ENCODE measurements at places on chromosomes 7 and 10.
A peak's percentile ranks its signal among the peaks of the same experiment; 100 is the strongest.

- peak; percentile 64 for DNase-seq
Measured at GRCh38 chr7:88546808-88547207, 212.7 kb upstream of the ZNF804B start.

- DNase-seq: no peak
Measured at GRCh38 chr7:146331369-146331768, 214.8 kb downstream of the CNTNAP2 start.

- no peak for DNase-seq
Measured at GRCh38 chr7:3639253-3639652, 338.2 kb downstream of the SDK1 start.

DNA sequence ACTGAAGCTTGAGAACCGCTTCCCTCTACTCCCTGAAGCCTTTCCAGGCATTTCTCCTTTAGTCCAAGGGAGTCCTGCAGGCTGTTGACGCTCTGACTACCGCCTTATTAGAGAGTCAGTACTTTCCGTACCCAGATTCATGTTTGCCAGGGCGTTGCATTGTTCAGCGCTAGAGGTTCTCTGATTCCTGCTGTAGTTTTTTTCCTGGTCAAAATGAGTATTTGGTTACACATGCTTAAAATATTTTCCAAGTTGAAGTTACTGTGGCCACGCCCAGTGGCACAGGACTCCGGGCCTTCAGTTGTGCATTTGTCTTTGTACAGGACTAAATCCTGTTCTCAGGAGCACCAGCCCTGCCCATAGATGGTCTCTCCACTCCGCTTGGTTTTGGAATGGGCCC is 7.9 kb downstream of the MTURN start:
- DNase-seq: no peak

GRCh38 chr7:28481091-28481926 is 69.0 kb downstream of the CREB5 start:
- peak; percentile 1 for DNase-seq

DNA sequence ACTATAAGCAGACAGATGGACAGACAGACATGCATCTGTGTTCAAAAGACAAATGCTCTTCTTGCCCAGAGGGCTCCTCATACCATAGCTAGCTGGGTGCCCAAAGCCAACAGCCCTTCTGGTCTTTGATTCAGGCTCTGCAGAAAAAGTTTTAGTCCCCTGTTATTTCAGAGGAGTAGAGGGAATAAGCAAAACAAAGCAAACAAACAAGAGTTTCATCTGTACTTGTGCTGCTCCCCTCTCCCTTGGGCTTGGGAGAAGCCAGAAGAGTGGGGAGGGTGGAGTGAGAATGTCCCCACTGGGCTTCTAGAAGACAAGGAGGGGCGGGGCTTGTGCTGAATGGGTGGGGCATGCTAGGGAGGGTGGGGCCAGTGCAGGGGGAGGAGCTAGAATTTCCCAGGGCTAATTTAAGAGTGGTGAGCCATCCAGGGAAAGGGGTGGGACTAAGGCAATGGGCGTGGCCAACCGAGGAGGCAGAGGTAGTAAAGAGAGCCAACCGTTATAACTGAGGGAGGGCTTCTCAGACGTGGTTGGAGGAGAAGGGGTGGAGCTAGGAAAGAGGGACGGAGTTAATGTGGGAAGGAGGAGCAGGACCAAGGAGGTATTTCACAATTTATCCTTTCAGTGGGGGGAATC is 101.2 kb upstream of the MGMT start:
- peak; percentile 6 for DNase-seq

DNA sequence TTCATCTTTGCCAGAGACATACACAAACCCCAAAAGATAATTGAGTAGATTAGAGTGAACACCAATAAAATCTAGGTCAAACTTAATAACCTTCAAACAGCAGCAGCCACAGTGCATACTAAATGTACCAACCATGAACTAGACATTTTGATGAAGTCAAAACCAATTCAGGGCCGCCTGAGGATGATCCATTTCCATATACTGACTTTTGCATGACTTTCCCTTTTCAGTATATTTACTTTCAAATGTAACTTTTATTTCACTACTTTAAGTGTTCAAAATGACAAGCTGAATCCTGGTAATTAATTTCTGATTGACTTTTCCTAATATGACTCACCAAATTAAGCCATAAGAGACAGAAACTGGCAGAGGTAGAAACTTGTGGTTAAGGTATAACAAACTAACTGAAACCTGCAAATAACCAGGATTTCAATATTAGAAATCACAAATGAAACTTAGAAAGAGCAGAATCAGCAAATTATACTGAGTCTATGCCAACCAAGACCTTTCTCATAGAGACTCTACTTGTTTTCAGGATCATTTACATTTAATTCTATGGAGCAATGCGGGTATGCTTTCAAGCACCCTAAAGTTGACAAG is 171.9 kb upstream of the LRRN3 start:
- DNase-seq: peak; percentile 57

DNA sequence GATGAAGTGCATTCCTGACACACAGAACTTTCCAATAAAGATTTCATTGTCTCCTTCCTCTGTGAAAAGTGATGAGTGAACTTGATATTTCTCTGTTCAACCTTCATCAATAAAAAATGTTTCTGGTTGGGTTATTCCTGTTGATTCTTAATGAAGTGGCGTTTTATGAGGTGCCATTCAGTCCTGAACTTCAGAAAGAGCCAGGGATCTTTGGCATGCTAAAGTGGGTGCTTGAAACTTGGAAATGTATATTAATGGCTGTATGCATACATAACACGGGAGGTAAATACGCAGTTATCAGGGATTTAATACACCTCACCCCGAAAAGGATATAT is 151.6 kb downstream of the ACTR3B start:
- no peak for DNase-seq

DNA sequence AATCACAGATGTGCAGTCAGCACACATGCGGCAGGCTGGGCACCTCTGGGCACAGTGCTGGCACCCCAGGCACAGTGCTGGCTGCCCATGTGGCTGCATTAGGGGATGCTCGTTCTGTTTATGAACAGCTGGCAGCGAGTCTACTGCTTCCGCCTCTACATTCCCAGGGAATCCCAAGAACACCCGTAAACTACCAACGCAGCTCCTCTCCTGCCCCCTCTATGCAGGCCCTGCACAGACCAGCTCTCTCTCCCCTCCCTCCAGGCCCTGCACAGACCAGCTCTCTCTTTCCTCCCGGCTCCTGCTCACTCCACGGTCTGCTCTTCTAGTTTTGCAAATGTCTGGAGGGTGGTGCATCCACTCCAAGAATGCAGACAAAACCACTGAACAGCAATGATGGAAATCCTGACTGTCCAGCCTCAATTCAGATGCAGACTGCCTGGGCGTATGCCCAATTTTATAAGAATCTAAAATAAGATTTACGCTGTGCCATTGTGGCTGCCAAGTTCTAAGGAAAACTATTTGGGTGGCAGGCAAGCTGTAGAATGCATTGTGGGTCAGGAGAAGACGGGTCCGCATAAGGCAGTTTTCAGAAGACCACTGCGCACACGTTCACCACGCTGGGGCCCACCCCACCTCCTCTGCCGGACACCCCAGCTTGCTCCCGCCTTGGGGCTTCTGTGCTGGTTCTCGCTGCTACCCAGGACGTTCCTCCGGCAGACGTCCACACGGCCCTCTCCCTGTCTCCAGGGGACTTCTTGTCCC is 234.6 kb downstream of the ZMYND11 start:
- DNase-seq: no peak

DNA sequence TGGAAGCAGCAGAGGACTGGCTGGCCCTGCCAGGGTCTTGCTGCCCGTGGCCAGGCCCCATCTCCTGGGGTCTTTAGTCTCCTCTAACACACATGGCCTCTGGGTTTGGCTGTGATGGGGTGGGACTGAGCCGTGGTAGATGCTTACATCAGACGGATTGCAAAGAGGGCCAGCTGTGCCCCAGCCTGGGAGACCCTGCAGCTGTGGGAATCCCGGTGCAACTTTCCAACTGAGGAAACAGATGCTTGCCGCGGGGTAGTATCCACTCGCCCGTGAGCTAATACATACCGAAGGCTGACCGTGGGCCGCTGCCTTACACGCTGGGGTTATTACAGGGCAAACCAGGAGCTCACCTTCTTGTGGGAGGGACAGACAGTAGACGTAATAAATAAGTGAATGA is 24.1 kb upstream of the SH2B2 start:
- DNase-seq: no peak

DNA sequence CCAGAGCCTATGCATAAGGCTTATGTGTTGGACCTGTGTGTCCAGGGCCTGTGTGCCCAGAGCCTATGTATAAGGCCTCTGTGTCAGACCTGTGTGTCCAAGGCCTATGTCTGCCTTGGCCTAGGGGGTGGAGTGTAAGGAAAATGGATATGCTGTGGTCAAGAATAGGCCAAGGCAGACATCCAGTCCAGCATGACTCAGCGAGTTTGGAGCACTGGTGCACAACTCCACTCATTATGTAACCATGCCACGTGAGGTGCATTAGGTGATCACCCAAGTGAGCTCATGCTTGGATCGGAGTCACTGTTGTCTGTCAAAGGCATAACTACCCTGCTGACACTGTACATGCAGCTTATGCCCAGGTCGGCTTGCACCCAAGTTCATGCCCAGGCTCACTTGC is 238.9 kb downstream of the CACNA2D1 start:
- DNase-seq: no peak

- no peak for DNase-seq
Measured at GRCh38 chr7:94364816-94365215, 29.9 kb upstream of the COL1A2 start.

- DNase-seq: no peak
Measured at GRCh38 chr7:87687653-87688254, 59.6 kb downstream of the RUNDC3B start.

DNA sequence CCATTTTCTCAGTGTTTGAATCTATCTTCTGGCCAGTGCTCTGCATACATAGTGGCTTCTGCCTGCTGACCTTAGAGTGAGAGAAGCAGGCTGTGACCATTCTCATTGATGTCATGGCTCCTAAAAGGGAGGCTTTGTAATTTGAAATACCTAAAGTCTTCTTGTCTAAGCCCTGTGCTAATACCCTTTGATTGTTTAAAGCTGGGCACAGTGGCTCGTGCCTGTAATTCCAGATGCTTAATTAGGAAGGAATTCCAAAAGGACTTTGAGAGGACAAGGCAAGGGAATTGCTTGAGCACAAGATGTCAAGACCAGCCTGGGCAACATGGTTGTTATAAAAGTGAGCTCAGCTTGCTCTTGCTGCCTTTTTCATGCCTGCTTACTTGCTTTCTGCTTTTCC is 81.7 kb downstream of the APBB1IP start:
- DNase-seq: no peak

- no peak for DNase-seq
Measured at GRCh38 chr10:113412161-113412560, 140.7 kb upstream of the HABP2 start.

DNA sequence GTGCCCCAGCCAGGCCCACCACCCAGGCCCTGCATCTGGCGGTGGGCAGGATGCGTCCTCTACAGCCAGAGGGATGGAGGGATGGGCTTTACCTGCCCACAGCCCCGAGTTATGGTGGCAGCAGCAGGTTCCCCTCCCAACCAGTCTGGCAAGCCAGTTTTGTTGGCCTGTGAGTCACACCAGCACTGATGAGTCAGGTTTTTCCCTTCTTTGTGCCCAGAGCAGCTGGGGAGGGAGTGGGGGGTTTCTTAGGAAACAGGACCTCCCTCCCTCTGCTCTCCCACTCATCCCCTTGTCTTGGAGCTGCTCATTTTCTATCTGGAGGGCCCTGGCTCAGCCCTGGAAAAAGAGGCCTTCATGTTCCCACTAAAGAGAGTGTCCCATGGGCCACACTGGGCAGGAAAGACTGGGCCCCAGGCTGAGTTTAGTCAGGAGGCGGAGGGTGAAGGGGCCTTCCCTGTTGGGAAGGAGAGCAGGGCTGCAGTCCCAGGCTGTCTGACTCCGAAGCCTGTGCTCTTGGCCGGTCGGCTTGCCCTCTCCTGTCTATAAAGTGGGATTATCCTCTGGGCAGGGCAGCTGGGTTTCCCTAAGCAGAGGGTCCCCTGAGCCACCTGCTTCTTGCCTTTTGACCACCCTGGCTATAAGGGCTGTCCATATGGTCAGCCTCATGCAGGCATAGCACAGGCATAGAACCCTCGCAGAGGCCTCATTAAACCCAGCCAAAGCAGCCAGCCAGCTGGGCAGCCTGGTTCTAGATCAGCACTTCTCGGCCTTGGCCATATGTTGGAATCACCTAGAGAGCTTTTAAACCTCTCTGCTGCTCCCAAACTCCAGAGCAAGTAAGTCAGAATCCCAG is 30.2 kb upstream of the ANKRD2 start:
- DNase-seq: peak; percentile 65

DNA sequence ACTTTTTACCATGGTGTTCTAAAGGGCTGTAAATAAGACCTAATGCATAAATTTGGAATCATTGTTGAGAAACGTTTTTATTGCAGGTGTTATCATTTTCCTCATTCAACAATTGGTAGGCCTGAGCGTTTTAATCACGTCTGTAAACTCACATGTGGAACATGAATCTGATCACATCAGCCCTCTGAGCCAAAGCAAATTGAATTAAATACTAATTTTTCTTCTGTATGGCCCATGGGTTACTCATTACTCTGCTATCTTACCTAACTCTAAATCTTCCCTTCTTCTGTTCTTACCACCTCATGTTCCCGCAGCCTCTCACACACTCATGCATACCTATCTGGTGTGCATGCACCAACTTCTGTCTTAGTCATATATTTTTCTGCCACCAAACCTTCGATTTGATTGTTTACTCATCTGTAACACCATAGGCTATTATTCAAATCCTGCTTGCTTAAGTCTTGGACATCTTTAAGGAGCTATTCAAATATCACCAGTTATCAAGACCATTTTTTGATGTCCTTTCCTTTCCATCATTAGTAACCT is 82.3 kb downstream of the NXPH1 start:
- no peak for DNase-seq

GRCh38 chr10:13715100-13715499 is 128.3 kb downstream of the PRPF18 start:
- no peak for DNase-seq

GRCh38 chr10:12709521-12709963 is 292.0 kb downstream of the CCDC3 start:
- no peak for DNase-seq

DNA sequence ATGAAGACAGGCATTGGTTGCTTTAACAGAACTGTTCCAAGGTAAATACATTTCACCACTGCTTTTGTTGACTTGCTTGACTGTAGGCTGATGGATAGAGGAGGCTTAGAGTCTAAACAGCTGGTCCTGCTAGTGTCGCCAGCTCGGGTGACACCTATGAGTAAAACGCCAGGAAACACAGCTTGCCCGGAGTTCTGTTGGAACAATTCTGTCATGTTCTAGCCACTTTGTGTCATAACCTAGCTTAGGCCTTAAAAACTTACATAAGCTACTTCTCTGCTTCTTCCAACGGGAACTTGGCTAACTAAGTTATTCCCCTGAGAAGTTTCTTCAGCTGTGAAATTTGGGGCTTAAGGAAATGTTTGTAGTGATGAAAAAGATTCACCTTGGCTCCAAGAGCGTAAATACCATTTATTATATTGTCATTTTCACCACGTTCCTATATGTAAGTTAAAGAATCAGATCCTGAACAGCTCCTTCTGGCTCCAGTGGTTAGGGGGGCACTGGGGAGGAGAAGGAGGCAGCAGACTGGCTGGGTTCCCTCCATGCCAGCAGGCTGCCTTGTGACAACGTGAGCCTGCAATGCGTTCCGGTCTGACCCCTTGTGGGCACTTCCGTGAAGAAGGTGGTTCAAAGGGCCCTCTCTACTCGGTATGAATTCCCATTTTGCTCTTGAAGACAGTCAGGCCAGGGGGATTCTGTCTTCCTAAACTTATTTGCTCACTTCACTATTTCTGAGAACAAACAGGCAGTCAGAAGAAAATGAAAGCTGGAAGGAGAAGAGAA is 253.2 kb downstream of the BMPER start:
- DNase-seq: no peak

GRCh38 chr10:43265799-43266721 is 805 bp downstream of the RASGEF1A start:
- DNase-seq: peak; percentile 29

GRCh38 chr7:29086545-29086944 is 59.8 kb downstream of the CPVL start:
- no peak for DNase-seq
